Osteoblast (primary cell): ENCODE measurements at places on chromosomes 16 and 17. TPM values are rescaled to one million over a fixed set of nuclear protein-coding genes. Genes with fewer than 3 reads are reported as not detected.

DNA sequence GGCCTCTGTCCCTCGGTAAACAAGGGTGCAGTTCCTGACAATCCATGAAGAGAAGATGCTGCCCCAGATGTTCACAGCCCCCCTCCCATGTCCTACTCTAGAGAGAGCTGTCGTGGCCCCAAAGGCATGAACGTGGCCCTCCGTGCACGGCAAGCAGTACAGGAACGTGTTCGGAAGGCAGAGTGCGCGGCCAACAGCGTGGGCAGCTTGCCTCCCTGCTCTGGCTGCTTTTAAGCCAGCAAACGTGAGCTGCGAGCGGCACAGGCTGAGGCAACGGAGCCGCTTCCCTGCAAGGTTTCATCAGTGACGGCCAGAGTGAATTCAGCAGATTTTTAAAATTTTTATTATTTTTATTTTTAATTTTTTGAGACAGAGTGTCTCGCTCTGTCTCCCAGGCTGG, 37.2 kb downstream of the PEMT start:
- no peak overlapping the region for H3K27ac ChIP-seq
- no peak for DNase-seq
- no peaks in the 10 kb centered on the region for H3K36me3 ChIP-seq
- H3K4me3 ChIP-seq: no peak overlapping the region

- no peak within 1 kb of the TSS for H3K27ac ChIP-seq
- no peaks in the 10 kb centered on the region for H3K4me1 ChIP-seq
- peak; percentile 27 for DNase-seq
Measured at GRCh38 chr16:57668263-57668571, at the start of gene ADGRG3. ADGRG3 (plus strand) TSS chr16:57668306; CDS start chr16:57668348, 42 bp downstream.

DNA sequence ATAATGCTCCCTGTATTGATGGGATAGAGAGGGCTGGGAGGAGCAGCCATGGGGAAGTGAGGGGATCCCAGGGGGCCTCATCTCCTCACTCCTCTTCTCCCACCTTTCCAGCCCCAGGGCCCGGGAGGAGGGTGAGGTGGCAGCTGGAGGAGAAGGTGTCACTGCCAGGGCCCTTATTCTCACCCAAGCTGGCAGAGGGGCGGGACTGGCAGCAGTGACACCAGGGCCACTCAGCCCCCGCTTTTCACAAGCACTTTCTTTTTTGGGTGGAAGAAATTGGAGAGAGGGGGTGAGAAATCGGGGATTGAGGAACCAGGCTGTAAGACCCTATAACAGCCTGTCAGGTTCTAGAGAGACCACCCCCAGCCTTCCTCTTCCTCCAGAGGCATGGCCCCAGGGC, 2.4 kb upstream of the TBX21 start:
- peaks cover 81% of the 10 kb centered on the region for H3K27me3 ChIP-seq
- no peak overlapping the region for H3K4me3 ChIP-seq
- no peaks in the 10 kb centered on the region for H3K36me3 ChIP-seq
- peak; percentile 78 for DNase-seq

- no peaks in the 10 kb centered on the region for H3K36me3 ChIP-seq
- peaks cover 6% of the 10 kb centered on the region for H3K4me1 ChIP-seq
- no peaks in the 10 kb centered on the region for H3K27me3 ChIP-seq
Measured at GRCh38 chr16:11090232-11090631, 145.9 kb downstream of the CLEC16A start.

- H3K4me3 ChIP-seq: no peak overlapping the region
- no peaks in the 10 kb centered on the region for H3K4me1 ChIP-seq
- no peak for DNase-seq
- H3K36me3 ChIP-seq: no peaks in the 10 kb centered on the region
- no peaks in the 10 kb centered on the region for H3K27me3 ChIP-seq
- no peak overlapping the region for H3K27ac ChIP-seq
Measured at GRCh38 chr16:63216696-63217423, 1180.6 kb upstream of the CDH8 start.

Gene CLEC18B
- 0.72 and 0.88 TPM in 2 replicates for total RNA-seq

DNA sequence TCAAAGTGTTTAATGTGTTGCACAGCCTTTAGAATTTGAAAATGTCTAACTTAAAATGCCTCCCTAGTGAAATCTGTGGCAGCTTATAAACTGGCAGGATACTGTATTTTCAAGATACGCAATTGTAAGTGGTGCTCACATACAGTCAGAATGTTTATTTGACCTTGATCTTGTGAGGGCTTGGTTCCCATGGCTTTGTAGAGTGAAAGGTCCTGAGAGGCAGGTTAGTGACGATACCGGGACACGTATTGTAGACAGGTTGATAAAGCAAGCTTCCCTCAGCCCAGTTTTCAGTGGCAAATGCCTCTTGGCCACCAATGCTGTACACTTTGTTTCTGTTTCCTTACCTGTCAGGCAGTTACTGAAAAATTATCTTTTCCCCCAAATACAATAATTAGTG, 426.6 kb downstream of the MAF start:
- H3K4me3 ChIP-seq: no peak overlapping the region
- DNase-seq: no peak
- no peaks in the 10 kb centered on the region for H3K27me3 ChIP-seq
- H3K4me1 ChIP-seq: no peaks in the 10 kb centered on the region

DNA sequence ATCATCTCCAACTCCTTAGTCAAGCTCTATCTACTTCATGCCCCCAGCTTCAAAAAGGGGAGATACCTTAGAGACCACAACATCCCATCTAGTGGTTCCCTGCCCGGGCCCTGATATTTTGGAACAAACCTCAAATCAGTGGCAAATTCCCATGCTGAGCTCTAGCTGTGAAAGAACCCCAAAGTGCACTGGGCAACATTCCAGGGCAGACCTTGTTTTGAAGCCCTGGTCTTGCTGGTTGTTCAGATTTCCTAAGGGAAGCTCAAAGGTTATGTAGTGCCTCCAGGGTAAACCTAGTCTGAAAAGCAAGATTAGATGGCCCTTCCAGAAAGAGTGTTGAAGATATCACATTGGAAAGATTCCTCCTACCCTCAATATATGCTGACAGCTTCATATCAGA, 16.3 kb downstream of the FAM117A start:
- peaks cover under 1% of the 10 kb centered on the region for H3K4me1 ChIP-seq
- H3K4me3 ChIP-seq: no peak overlapping the region
- H3K27ac ChIP-seq: no peak overlapping the region
- no peak for DNase-seq
- H3K36me3 ChIP-seq: no peaks in the 10 kb centered on the region

DNA sequence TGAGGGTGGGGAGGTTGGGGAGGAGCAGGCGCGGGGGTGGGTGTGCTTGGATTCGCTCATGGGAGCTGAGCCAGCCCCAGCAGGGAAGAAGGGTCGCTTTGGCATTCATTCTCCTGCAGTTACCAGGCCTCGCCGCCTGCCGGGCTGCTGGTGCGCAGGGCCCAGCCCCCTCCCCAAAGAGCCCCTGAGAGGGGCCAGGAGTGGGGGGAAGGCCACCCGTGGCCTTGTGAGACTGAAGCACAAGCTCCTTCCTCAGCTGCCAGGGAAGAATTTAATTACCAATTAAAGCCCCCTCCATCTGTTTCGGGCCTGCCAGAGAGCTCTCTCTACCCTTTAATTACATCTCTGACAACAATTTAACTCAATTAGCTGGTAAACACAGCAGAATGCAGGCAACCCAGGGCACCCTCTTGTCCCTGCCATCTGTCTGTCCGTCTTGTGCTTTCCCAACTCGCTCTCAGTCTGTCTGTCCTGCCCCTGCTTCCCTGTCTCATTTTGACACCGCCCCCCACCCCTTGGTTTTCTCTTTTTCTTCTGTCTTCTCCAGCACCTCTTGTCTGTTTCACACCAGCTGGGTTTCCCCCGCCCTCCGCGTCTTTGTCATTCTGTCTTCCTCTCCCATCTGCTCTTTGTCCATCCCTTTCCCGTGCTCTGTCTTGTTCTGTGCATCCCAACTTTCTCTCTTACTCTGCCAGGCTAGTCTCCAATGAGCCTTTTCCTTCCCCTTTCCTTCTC, 32.7 kb downstream of the CDK5RAP3 start:
- H3K4me1 ChIP-seq: peaks cover 24% of the 10 kb centered on the region
- H3K27me3 ChIP-seq: no peaks in the 10 kb centered on the region
- DNase-seq: no peak
- H3K4me3 ChIP-seq: no peak overlapping the region
- no peaks in the 10 kb centered on the region for H3K36me3 ChIP-seq
- no peak overlapping the region for H3K27ac ChIP-seq

Gene PLCG2
- 0.59 and 1.1 TPM in 2 replicates for total RNA-seq

DNA sequence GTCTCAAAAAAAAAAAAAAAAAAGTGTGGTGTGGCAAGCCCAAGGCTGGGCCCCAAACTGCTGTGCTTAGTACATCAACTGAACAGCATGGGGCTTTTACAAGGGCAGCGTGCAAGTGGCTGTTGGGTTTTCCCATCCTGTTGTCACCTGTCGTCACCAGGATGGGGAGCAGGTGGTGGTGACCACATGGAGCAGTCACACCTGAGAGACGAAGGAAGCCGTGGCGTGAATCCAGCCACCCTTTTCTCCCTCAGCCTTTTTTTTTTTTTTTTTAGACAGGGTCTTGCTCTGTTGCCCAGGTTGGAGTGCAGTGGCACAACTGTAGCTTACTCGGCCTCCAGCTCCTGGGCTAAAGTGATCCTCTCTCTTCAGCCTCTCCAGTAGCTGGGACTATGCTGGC, 4.1 kb upstream of the MRPL58 start:
- no peak for DNase-seq
- no peaks in the 10 kb centered on the region for H3K27me3 ChIP-seq
- no peak overlapping the region for H3K27ac ChIP-seq
- no peak overlapping the region for H3K4me3 ChIP-seq
- H3K4me1 ChIP-seq: peaks cover 15% of the 10 kb centered on the region

Gene MVP
- 273 and 274 TPM in 2 replicates for total RNA-seq

GRCh38 chr16:49661465-49662187, 194.3 kb downstream of the ZNF423 start:
- no peak overlapping the region for H3K4me3 ChIP-seq
- no peak overlapping the region for H3K27ac ChIP-seq
- no peaks in the 10 kb centered on the region for H3K36me3 ChIP-seq
- no peaks in the 10 kb centered on the region for H3K27me3 ChIP-seq

- H3K4me3 ChIP-seq: no peak overlapping the region
- peaks cover 26% of the 10 kb centered on the region for H3K4me1 ChIP-seq
- H3K27me3 ChIP-seq: no peaks in the 10 kb centered on the region
- H3K36me3 ChIP-seq: no peaks in the 10 kb centered on the region
- no peak overlapping the region for H3K27ac ChIP-seq
Measured at GRCh38 chr16:17403156-17403809, 67.5 kb downstream of the XYLT1 start.

Gene TBC1D26
- total RNA-seq: under 0.01 TPM in 1 of 2 replicates, not detected in the other

Gene ZNF652
- 28.2 and 31.5 TPM in 2 replicates for total RNA-seq

DNA sequence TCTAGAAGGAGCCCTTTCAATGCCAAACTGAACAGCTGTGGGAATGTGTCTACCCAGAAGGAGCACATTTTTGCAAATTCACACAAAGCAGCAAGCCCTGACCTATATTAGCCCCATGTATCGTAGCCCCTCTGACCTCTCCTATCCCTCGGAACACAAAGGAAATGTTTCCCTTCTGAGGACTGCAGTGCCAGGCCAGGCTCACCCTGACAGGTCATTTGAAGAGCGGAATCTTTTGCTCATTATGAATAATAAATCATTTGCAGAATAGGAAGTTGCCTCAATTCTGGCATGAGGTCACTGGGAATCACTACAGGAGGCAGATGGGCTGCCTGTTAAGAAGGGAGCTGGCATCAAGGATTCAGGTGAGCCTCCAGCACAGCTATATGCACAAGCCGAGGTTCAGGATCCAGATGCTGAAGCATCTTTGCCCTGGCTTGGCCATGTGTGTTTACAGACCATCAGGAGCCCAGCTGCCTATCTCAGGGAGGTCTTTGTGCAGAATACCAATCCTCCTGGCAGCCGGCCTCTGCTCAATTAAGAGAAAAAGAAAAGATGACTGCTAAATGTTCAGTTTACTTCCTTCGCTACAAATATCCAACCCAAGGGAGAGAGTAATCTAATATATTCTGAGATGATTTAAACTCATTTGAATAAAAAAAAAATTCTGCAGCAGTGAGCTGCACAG, 119.4 kb downstream of the USP31 start:
- no peak for DNase-seq
- H3K27me3 ChIP-seq: no peaks in the 10 kb centered on the region
- no peak overlapping the region for H3K27ac ChIP-seq
- no peaks in the 10 kb centered on the region for H3K4me1 ChIP-seq

GRCh38 chr17:77928519-77929179, 29.9 kb upstream of the TNRC6C start:
- no peak for DNase-seq
- no peak overlapping the region for H3K27ac ChIP-seq
- H3K27me3 ChIP-seq: peaks cover 27% of the 10 kb centered on the region
- H3K36me3 ChIP-seq: no peaks in the 10 kb centered on the region
- no peaks in the 10 kb centered on the region for H3K4me1 ChIP-seq
- H3K4me3 ChIP-seq: no peak overlapping the region

- peak overlapping the region; percentile 65 for H3K27ac ChIP-seq
- no peaks in the 10 kb centered on the region for H3K27me3 ChIP-seq
- DNase-seq: no peak
- H3K36me3 ChIP-seq: no peaks in the 10 kb centered on the region
Measured at GRCh38 chr16:70713342-70713741, 27.5 kb upstream of the MTSS2 start.

DNA sequence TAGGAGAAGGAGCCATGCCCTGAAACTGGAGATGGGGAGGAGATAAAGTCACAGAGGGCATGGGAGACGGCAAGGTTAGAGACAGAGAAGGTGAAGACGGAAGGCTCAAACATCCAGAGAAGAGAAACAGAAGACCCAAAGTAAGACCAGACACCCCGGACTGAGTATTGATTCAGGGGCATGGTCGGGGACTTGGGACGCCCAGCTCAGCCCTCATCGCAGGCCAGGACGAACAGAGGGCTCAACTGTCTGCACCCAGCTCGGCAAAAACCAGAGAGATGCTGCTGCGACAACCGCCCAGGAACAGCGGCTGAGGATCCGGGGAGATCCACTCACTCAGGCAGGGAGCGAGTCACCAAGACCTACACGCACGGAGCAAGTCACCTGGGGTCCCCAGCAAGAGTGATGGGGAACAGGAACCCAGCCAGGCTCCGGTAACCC, 999 bp downstream of the XYLT1 start:
- no peak for DNase-seq
- H3K4me3 ChIP-seq: peak overlapping the region; percentile 69
- no peaks in the 10 kb centered on the region for H3K36me3 ChIP-seq
- no peaks in the 10 kb centered on the region for H3K27me3 ChIP-seq
- H3K27ac ChIP-seq: peak overlapping the region; percentile 45
- peaks cover 36% of the 10 kb centered on the region for H3K4me1 ChIP-seq

- no peak for DNase-seq
- no peaks in the 10 kb centered on the region for H3K27me3 ChIP-seq
Measured at GRCh38 chr16:6482696-6483468, 849.8 kb upstream of the RBFOX1 start.

Gene CNGB1
- not detected in 2 replicates for total RNA-seq

GRCh38 chr17:6505425-6506142, 50.8 kb downstream of the PITPNM3 start:
- H3K27ac ChIP-seq: peak overlapping the region; percentile 0
- no peak for DNase-seq
- H3K4me1 ChIP-seq: peaks cover 53% of the 10 kb centered on the region
- no peak overlapping the region for H3K4me3 ChIP-seq

Gene KRTAP4-1
- total RNA-seq: not detected in 2 replicates

DNA sequence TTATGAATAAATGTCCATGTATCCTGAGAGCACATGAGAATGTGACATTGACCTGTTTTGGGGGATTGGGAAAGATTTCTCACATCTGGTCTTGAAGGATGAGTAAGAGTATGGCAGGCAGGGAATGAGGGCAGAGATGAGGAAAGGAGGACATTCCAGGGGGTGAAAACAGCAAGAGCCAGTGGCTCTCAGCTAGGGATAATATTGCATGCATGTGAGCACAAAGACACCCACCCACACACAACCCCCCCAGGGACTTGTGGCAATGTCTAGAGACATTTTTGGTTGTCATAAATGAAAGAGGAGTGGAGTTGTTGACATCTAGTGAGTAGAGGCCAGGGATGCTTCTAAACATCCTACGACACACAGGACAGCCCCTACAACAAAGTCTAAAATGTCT, 6.0 kb downstream of the MYO1D start:
- peaks cover 36% of the 10 kb centered on the region for H3K4me1 ChIP-seq
- no peak overlapping the region for H3K4me3 ChIP-seq
- no peaks in the 10 kb centered on the region for H3K36me3 ChIP-seq
- H3K27me3 ChIP-seq: no peaks in the 10 kb centered on the region
